Activated CD8-positive, alpha-beta T cell treated with anti-CD3 and anti-CD28 coated beads for 36 hours (primary cell): ENCODE measurements at places on chromosomes 13 and 19.

DNA sequence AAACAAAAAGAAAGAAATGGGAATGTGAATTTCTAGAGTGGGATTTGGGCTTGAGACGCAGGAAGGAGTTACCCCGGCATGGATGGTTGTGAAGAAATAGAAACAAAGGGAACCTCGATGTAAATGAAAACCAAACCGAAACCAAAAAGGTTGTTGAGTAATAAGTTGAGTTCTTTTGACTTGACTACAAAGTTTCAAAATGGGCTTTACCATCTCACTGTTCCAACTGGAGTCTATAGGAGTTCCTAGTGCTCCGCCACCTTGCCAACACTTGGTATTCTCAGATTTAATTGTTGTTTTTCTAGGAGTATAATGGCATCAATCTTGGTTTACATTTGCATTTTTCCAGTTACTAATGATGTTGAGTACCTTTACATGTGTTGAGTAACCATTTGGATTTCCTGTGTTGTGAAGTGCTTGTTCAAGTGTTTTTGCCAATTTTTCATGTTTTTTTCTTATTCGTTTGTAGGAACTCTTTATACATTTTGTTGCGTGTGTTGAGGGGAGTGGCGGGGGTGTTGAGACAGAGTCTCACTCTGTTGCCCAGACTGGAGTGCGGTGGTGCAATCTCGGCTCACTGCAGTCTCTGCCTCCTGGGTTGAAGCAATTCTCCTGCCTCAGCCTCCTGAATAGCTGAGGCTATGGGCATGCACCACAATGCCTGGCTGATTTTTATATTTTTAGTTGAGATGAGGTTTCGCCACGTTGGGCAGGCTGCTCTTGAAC, 9.2 kb downstream of the UBE2S start:
- no peak for DNase-seq

- no peak for DNase-seq
These were observed 56.1 kb downstream of the PSPC1 start for GRCh38 chr13:19726611-19727010.

- DNase-seq, result no peak
These were observed 158.7 kb downstream of the OXGR1 start for GRCh38 chr13:96835546-96835945.

DNA sequence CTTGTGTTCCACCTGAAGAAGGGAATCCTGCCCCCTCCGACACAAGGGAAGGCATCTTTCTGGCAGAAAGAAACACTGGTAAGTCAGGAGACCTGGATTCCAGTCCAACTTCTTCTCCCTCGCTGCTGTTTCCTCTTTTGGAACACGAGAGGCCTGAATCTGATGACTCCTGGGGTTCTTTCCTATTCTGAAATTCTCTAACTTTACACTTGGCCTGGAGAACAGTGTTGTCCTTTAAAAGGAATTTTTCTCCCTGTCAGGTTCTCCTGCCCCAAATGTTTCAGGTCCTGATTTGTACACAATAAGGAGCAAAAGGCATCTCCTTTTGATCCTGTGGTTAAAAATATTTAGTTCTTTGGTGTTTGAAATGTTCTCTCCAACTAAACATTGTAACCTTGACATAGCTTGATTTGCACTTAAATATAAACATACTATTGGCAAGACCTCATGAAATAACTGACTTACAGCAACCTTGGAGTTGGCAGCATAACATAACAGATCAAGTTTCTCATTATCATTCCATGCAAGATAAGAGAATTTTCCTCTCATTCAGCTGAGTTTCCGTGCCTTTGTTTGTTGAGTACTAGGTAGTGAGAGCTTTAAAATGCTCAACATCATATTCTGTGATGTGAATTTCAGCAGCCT, 244.8 kb downstream of the COG6 start:
- DNase-seq, result no peak

DNA sequence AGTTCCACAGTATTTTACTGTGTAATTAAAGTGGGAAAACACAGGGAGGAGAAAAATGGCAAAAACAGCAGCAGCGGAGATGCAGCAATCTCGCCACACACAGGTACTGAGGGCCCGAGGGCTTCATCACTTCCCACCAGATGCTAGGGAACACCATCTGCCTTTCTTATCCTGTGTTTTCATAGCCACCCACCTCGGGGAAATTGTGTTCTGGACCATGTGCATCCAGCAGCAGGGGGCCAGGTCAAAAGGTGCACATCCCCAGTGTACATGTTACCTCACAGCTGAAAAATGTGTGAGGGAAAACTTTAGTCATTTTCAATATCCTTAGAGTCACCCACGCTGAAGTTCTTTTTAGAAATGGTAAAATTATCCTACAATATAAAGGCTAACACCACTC, 30.2 kb downstream of the PDCD5 start:
- no peak for DNase-seq

DNA sequence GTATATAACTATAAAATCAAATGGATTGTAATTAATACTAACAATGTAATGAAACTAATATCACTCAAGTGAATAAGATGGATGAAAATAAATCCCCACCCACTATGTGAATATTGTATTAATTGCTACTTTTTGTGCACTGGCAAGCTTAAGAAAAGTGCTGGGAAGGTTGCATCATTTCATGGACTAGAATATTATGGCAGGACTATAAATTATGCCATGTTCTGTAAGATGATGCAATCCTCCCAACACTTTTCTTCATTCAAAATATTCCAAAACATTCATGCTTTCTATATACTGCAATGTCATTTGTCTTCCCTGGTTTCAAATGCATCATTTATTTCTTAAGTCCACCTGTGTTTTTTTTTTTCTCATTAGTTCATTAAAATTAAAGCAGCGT, 457.6 kb upstream of the GPC6 start:
- no peak for DNase-seq

DNA sequence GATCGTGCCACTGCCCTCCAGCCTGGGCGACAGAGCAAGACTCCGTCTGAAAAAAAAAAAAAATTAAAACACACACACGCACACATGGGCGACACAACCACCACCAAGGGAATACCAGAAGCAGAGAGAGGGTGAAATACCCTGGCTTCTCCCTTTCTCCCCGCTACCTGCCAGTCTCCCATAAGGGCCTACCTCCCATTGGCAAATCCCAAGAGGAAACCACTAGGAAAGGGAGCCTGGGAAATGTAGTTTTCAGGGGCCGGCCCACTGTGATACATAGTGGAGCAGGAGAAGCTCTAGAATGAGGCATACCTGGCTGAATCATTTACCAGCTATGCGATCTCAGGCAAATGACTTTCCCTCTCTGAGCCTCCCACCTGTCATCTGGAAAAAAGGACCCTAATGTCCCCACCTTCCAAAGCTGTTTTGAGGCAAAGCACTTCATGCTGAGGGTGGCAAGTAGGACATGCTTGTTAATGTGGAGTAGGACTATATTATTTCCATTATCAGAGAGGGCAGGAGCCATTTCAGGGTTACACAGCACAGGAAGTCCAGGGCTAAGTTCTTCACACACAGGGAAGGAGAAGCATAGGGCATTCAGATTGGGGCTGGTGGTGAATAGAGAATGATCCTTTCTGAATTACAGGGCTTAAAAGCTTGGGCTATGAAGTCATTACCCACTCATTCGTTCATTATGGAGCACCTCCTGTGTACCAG, 14.3 kb upstream of the HNRNPUL1 start:
- DNase-seq, result no peak

- no peak for DNase-seq
These were observed 55.7 kb downstream of the FAM216B start for GRCh38 chr13:42836930-42837690.

- no peak for DNase-seq
These were observed 27.0 kb upstream of the TPT1 start for GRCh38 chr13:45368005-45368404.

GRCh38 chr13:59991395-59991794, 172.3 kb downstream of the DIAPH3 start:
- DNase-seq, result no peak

DNA sequence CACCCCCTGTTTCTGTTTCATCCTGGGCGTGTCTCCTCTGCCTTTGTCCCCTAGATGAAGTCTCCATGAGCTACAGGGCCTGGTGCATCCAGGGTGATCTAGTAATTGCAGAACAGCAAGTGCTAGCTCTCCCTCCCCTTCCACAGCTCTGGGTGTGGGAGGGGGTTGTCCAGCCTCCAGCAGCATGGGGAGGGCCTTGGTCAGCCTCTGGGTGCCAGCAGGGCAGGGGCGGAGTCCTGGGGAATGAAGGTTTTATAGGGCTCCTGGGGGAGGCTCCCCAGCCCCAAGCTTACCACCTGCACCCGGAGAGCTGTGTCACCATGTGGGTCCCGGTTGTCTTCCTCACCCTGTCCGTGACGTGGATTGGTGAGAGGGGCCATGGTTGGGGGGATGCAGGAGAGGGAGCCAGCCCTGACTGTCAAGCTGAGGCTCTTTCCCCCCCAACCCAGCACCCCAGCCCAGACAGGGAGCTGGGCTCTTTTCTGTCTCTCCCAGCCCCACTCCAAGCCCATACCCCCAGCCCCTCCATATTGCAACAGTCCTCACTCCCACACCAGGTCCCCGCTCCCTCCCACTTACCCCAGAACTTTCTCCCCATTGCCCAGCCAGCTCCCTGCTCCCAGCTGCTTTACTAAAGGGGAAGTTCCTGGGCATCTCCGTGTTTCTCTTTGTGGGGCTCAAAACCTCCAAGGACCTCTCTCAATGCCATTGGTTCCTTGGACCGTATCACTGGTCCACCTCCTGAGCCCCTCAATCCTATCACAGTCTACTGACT, at the start of gene KLK3:
Gene KLK3 (plus strand): TSS at position 280 of the 775 bp plus-strand sequence. CDS start 41 bp downstream, at position 321.
- no peak for DNase-seq

DNA sequence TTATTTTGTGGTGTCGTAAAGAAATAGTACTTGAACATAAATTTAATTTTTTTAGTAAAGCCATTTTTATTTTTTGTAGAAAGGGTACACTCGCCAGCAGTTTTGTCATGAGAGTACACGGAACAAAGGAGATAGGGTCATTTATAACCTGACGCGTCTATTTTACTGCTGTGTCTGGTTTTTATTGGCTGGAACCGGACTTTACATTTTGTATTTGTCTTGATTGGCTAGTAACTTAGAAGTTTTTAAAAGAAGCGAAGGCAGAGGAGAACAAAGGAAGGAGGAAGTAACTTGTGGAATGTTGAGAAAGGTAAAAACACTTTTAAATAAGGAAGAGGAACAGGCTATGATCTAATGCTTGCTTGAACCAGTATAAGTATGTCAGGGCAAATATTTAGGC, 43.5 kb downstream of the TRPM4 start:
- no peak for DNase-seq

- DNase-seq, result no peak
These were observed 19.6 kb upstream of the PTPRS start for GRCh38 chr19:5360003-5360780.

GRCh38 chr13:78478183-78478582, 125.2 kb downstream of the POU4F1 start:
- no peak for DNase-seq
